ENCODE measurements at places on chromosomes 11 and 22.

DNA sequence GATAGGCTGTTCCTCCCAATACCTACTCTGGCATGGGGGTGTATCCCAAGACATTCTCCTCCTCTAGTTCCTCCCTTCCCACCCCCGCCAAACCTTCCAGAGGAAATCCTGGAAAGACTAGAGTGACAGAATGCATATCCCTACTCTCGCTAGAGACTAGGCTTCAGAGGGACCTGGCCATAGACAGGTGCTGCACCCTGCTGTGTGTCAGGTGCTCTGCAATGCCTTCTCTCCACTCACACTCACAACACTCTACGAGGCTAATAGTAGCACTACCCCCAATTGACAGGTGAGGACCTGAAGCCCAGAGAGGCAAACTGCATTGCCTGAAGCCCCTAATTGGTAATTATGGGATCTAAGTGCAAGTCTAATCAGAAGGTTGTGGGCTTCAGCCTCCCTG is 46.2 kb upstream of the LMO1 start:
- DNase-seq = no peak

DNA sequence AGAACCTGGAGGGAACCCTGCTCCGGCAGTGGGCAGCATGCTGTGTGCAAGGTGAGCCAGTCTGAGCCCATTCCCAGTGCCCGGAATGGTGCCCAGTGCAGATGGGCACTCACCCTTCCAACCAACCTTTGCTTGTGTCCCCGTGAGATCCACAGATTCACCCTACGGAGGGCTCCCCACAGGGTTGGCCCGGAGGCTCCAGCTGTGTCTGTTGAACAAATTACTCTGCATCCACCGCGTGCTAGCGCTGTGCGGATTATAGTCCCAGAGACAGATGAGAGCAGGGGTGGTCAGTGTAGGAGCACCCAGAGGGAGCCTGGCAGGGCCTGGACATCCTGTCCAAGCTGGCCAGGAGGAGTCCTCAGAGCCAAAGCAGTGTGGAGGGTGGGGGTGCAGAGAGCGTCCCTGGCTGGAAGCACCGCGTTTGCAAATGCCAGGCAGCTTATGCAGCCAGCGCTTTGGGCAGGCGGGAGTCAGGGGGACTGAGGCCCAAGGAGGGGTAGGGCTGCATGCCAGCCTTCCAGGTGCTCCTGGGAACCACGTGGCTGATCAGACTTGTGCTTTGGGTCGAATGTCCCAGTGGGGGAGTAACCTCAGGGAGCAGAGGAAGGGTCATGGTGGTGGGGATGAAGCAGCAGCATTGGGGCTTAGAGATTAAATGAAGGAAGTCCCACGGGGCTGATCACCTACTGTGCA is 80.5 kb downstream of the KCNQ1 start:
- DNase-seq = peak; percentile 17

DNA sequence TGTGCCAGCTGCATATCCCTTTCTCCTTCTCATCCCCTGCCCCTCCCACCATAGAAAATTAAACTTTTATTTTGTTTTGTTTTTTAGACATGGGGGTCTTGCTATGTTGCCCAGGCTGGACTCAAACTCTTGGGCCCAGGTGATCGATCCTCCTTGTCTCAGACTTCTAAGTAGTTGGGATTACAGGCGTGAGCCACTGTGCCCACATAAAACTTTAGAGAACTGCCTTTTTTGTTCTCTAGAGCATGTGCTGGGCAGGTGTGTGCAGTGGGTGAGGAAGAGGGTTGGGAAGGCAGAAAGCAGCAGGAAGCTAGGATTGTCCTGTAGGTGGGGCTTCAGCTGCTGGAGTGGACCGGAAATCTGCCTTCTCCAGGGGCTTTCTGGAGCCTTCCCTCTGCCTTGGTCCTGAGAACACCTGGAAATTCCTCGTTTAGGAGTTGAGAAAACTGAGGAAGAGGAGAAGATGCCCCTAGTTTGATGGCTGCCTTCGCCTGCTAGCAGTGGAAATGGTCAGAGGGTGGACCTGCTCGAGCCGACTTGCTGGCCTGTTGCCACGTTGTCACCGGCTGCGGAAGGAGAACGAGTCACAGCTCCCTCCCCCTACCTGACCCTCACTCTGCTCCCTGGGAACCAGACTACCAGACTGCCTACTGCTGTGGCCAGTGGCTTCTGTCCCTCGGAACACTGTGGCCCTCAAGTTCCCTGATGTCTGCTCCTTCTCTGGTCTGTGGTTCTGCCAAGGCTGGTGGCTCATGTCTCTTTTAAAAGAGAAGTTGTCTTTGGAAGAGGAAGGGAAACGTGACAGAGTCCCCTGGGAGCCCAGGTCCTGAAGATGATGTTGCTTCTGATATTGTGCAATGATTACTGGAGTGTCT is 4.0 kb downstream of the ST14 start:
- peak; percentile 73 for DNase-seq

- DNase-seq = no peak
Observed at GRCh38 chr11:86537541-86538222, 134.7 kb downstream of the ME3 start.

Measured in mucosa of descending colon (tissue), 3 donors.